ENCODE measurements at places on chromosomes 2 and 18.

GRCh38 chr2:239609607-239610310 is 208.9 kb upstream of the HDAC4 start:
- no peak for DNase-seq

DNA sequence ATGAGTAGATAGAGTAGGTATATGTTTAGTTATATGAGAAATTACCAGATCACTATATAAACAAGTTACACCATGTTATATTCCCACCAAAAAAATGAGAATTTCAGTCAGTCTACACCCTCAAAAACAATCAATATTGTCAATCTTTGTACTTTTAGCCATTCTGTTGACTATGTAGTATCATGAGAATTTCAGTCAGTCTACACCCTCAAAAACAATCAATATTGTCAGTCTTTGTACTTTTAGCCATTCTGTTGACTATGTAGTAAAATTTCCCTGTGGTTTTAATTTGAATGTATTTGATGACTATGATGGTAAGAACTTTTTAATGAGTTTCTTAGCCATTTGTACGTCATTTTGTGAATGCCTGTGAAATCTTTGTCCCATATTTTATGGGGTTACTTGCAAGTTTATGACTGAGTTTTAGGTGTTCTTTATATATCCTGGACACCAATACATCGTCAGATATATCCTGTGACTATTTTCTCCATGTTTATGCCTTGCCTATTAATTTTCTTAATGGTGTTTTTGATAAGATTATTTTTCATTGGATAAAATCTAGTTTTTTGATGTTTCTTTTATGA is 528.4 kb upstream of the SPHKAP start:
- no peak for DNase-seq

DNA sequence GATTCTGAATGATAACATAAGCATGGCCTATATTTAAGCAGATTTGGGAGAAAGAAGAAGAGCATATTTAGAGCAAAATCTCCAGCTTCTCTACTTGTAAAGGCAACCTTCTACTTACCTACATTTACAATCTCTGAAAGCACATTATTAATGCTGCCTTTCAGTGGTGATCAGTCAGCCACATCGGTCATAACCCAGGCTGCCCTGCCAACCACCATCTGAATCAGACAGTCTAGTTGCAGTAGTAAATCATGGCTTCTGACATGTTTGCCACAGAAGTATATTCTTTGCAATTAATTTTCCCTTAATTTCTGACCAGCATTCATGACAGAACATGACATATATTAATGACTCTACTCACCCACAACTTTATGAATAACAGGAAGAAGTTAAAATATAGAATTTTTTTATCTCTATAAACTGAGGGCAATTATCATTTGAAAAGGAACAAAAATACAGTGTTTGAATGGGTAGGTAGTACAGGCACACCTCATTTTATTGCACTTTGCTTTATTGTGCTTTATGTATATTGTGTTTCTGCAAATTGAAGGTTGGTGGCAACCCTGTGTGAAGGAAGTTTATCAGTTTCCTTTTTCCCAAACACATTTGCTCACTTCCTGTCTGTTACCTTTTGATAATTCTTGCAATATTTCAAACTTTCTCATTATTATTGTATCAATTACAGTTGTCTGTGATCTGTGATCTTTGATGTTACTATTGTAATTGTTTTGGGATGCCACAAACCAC is 531.6 kb upstream of the CHAC2 start:
- no peak for DNase-seq

GRCh38 chr2:24107336-24107735 is 15.8 kb downstream of the PFN4 start:
- no peak for DNase-seq

- no peak for DNase-seq
Measured at GRCh38 chr2:86648681-86649080, 25.0 kb upstream of the RNF103 start.

DNA sequence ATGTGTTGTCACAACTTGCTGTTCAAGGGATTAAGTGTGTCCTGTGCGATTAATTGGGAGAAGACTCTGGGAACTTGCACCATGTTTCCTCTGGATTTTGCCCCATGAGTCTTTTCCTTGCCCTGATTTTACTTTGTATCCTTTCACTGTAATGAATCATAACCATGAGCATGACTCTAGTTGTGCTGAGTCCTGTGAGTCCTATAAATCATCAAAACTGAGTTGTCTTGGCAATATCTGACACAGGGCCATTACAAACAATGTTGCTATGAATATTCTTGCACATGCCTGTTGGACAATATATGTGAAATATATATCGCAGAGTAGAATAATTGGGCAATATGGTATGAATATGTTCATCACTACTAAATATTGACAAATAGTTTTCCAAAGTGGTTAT is 56.5 kb upstream of the COL5A2 start:
- DNase-seq: no peak

DNA sequence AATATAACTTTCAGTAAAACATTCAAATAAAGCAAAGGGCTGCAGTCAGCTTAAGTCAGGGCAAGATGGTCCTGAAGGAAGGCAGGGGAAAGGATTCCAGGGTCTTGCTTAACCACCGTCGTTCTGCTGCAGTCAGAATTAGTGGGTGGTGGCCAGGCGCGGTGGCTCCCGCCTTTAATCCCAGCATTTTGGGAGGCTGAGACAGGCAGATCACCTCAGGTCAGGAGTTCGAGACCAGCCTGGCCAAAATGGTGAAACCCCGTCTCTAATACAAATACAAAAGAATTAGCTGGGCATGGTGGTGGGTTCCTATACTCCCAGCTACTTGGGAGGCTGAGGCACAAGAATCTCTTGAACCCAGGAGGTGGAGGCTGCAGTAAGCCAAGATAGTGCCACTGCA is 6.8 kb downstream of the SLC19A3 start:
- DNase-seq: no peak

DNA sequence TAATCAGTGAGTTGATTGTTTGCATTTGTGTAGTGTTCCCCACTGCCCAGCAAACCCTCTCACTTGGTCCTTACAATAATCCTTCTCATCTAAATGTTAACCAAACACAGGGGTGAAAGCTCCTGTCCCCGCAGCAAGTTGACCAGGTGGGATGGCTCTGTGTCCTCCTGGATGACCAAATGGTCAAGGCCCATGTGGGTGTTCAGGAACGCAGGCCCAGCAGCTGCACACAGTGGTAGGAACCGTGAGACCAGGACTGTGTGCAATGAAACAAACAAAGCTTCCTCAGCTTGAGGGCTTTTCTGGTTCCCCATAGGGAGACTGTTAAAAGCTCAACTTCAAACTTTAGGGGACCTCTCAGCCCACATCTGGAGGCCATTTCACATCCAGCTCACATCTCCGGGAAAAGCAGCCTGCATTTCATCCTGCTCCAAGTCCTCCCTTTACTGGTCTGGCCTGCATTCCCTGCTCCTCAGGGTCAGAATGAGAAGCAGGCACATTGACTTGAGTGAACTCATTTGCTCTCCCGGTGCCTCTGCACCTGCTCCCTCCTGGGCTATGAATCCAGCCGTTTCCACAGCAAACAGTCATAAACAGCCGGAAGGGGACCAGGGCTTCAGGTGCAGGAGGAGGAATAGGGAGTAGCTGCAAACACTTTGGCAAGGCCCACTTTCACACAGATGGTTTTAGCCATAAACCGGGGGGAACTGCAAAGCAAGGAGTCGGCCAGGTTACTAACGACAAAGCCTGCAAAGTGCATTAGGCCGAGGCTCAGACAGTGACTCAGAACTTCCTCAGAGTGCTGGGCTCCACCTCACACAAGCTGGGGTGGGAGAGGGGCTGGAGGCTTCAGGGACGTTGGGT is 144.7 kb downstream of the CAPN13 start:
- DNase-seq: no peak

GRCh38 chr2:230714136-230714480 is 1.5 kb downstream of the CAB39 start:
- DNase-seq: no peak

GRCh38 chr18:21680161-21680560 is 24.4 kb downstream of the ABHD3 start:
- DNase-seq: no peak

- no peak for DNase-seq
Measured at GRCh38 chr18:59094569-59094968, 45.1 kb upstream of the SEC11C start.

DNA sequence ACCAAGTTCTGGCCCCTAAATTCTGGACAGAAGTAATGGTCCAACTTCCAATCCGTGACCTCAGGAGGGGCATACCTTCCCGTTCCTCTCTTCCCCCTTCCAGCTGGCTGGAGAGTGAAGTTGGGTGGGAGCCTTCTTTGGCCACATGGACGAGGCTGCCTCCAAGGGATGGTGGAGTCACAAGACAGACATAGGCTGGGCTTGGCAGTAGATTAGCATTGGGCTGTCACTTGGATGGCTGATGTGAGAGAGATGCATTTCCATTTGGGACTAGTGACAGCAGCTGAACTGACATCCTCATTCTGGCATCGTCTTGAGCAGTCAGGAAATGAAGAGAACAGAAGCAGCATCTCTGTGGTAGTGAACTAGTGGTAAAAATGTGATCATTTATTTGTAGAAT is 12.6 kb downstream of the NT5DC4 start:
- no peak for DNase-seq

DNA sequence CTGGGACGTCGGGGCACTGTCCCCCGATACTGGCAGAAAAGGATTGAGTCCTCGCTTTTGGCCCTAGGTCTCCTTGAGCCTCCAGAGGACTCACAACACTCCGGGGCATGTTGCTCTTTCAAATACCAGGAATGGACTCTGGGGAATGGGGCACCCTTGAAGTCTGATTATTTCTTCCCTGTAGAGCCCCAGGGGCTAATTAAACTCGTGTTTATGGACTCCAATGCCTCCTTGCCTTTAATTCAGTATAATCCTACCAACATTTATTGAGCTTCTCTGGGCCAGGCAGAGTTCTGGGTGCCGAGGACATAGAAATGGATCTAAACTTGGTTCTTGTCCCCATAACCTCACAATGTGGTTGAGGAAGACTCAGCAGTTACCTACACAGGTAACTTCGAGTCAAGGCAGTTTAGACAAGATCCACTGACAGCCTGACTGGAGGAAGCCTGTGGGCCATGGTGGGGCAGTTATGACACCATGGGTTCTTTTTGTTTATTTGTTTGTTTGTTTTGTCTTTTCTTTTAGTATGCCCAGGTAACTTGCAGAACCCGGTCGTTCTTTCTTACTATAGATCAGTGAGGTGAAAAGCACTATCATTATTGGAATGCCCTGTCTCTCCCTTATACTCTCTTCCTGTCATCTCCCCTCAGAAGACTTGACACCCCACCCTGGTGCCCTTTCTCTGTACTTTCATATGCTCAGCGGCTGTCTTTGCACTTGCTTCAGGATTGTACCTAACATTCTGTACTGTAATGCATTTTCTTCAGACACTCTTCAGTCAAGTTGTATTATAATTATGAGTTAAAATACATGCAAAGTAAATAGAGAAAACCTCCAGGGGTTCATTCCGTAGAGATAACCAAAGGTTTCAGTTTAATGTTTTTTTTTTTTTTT is 3.2 kb downstream of the CFLAR start:
- DNase-seq: no peak

- no peak for DNase-seq
Measured at GRCh38 chr2:230447455-230448451, 31.8 kb downstream of the SP100 start.

DNA sequence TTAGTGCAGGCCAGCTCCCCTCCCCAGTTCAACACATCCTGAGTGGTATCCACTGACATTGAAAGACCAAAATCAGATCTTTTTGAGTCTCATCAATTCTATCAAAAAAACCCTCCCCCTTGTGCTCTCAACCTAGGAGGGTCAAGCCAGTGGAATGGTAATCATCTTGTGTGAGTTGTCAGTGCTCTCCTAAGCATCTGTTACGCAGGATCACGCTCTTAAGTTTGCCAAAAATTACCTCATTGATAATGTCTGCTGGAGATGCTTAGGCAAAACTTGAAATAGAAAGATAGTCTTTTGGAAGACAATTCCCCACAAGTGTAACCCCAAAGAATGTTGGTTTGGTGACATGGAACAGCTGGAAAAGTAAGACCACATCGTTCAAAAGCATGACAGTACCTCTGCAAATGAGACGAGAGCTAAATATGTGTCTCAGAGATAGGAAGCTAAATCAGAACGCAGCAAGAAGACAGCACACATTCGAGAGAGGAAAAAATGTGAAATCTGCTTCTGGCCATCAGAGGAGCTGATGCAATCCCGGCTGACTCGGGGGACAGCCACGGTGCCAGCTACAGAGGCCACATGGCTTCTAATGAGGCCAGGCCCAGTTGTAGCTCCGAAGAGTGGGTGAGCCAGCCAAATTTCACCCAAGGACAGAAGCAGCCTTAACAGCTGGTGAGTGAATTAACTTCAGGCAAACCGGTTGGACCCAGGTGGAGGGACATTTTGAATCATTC is 753.9 kb downstream of the RNF144A start:
- DNase-seq: no peak

DNA sequence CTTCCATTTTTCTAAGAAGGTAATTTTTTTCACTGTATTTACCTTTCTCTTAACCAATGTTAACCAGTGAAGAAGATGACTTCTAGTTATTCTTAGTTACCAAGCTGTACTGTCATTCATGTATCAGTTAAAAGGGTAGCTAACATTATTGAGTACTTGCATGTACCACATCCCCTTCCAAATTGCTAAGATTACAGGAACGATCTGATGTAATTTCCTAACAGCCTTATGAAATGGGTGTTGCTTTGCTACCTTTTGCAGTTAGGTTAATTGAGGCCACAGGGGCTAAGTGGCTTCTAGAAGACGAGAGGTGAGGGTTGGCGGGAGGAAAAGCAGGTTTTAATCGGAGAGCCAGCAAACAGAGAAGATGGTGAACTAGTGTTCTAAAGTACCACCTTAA is 1.8 kb upstream of the SULT6B1 start:
- no peak for DNase-seq

DNA sequence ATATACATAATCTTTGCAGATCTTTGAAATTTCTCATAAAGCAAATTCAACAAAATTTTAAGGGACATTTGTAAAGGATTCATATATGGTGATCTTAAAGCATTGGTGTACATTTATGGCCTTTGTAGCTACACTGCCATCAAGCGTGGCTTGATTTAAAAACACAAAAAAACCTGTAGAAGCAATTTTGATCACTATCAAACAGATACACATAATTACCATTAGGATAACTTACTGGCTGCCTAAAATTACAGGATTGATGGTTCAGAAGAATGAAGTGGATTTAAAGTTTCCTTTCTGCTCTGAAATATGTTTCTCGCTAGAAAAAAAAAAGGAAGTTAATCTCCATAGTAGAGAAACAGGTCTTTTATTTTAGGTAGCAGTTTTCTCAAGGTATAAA is 31.4 kb downstream of the MAPRE2 start:
- no peak for DNase-seq

All from NCI-H748 treated with DMSO at 0.1 percent for 48 hours (cell line).